ENCODE measurements at places on chromosomes 16 and 17.

- no peak for DNase-seq
Observed at GRCh38 chr17:36945959-36946725, 2.6 kb upstream of the AATF start.

- DNase-seq, result no peak
Observed at GRCh38 chr16:85905110-85906095, 6.4 kb downstream of the IRF8 start.

DNA sequence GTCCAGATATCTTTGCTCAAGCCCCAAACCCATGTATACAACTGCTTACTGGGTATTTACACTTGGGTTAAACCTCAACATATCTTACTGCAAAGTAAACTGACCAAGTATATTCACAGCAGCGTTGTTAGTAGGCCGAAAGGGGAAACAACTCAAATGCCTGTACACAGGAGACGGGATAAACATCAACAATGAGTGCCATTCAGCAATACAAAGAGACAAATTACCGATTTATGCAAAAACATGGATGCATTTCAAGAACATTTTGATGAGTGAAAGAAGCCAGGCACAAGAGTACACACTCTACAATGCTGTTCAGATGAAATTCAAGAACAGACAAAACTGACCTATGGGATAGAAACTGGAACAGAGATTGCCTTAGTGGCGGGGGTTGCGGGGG, 136.3 kb upstream of the CACNG3 start:
- no peak for DNase-seq

DNA sequence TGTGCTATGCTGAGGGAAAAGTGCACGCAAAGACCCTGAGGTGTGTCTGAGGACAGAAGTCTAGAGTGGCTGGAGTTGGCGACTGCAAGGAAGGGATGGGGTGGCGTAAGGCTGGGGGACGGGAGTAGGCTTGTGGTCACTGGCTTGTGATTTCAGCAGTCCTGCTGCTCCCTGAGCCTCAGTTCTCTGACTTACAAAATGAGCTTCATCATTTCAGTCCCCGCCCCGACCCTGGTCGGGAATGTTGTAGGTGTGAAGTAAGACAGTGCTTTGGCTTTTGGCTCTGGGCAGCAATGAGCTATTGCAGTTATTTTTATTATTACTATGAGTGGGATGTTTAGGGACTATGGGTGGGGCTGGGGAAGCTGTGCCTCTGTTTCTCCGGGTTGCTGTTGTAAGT, 8.6 kb downstream of the ADGRG1 start:
- DNase-seq, result no peak

DNA sequence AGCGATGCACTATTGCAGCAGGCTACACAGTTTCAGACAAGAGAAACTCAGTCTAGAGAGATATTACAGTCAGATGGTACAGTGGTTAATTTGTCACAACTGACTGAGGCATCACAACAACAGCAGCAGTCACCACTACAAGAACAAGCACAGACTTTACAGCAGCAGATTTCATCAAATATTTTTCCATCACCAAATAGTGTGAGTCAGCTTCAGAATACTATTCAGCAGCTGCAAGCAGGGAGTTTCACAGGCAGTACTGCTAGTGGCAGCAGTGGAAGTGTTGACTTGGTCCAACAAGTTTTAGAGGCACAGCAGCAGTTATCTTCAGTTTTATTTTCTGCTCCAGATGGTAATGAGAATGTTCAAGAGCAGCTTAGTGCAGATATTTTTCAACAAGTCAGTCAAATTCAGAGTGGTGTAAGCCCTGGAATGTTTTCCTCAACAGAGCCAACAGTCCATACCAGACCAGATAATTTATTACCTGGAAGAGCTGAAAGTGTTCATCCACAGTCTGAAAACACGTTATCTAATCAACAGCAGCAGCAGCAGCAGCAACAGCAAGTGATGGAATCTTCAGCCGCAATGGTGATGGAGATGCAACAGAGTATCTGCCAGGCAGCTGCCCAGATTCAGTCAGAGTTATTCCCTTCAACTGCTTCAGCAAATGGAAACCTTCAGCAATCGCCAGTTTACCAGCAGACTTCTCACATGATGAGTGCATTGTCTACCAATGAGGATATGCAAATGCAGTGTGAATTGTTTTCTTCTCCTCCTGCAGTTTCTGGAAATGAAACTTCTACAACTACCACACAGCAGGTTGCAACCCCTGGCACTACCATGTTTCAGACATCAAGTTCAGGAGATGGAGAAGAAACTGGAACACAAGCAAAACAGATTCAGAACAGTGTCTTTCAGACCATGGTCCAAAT, 34.1 kb downstream of the NQO1 start:
- no peak for DNase-seq

DNA sequence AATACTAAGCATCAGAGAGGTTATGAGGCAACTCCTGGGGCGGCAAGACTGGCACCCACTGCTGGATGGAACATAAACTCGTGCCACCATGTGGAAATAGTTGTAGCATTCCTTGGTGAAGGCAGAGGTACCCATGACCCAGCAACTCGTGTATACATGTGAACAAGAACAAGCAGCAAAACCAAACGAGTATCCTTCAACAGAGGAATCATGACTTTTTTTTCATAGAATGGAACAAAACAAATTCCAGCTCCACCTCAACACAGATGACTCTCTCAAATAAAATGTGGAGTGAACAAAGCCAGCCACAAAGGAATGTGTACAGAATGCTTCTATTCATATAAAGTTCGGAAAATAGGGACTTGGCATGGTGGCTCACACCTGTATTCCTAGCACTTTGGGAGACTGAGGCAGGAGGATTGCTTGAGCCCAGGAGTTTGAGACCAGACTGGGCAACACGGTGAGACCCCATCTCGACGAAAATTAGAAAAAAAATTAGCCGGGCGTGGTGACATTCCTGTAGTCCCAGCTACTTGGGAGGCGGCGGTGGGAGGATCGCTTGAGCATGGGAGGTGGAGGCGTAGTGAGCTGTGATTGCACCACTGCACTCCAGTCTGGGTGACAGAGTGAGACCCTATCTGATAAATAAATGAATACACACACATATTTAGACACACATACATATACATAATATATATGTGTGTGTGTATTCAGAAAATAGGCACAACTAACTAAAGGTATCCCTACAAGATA, 35.3 kb downstream of the B9D1 start:
- peak; percentile 8 for DNase-seq

DNA sequence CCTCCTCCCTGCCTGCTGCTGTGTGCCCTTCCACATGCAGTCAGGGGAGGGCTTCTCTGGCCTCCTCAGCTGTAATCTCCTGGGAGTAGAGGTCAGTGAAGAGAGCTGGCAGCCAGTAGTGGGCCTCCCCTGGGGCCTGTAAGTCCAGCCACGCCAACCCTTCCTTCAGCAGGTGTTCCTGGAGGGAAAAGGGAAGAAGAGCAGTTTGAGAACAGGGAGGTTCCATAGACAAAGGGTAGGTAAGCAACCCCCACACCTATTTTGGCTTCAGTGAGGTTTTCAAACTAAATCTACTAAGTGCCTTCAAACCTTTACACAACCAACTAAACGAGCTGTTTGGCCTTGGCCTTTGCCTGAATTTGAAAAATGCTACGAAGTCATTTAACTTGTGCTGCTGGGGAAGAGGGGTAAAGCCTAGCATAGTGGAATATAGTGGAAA, 14.2 kb downstream of the SNF8 start:
- DNase-seq, result no peak

- DNase-seq, result no peak
Observed at GRCh38 chr16:84953190-84953746, 58.1 kb downstream of the ZDHHC7 start.

DNA sequence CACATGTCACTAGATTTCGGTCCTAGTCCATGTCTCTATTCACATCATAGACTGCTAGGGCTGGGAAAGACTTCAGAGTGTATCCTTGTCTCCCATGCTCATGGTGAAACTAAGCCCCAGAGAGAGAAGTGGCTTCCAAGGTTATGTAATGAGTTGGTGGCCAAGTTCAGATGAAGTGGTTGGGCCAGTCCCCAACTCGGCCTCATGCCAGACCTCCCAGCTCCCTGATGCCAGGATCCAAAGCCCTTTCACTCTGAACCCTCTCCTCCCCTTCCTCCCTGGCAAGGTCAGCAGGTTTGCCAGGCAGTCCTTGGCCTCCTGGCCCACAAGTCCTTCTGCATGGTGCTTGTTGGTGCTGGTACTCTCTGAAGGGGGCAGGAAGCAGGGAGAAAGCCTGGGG, 189.7 kb downstream of the AXIN2 start:
- DNase-seq, result no peak

Measured in WTC11 (cell line).